ENCODE measurements at places on chromosomes 4 and X.

DNA sequence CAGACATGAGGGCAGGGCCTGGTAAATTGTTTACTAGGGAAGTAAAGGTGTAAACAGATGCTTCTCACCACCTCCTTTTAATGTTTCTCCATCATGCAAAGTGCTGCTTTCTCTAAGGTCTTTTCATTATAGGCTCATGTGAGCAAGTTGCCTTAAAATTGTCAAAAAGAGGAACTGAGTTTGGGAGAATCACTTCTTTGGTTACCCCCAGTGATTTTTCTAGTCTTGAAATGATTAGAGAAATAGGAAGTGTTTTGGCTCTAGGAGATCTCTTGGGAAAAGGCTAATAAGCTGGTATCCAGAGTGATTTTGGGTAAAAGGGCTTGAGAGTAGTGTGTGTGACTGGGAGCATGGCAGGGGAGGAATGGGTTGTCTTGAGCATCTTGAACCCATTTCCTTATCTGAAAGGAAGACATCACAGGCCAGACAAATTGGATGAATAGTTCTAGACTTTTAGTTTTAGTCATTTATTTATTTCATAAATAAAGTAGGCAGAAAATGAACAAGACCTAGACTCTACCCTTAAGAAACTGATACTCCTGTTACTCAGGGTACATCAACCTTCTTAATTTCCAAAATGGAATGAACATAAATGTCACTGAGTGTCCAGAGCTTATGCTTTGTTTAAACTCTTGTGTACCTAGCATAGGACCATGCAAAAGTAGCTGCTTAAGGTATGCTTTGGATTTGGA lies 14.2 kb downstream of the GRPR start:
- no peak for DNase-seq

GRCh38 chr4:113052379-113052951 lies 3.0 kb downstream of the ANK2 start:
- peak; percentile 72 for DNase-seq

- peak; percentile 0 for DNase-seq
These were observed 248.7 kb downstream of the IL1RAPL1 start for GRCh38 chrX:28835991-28836390.

- peak; percentile 66 for DNase-seq
These were observed 587 bp downstream of the CD99 start for GRCh38 chrX:2691543-2692220.

- DNase-seq, result no peak
These were observed 155.8 kb downstream of the ARAP2 start for GRCh38 chr4:36088542-36088941.

DNA sequence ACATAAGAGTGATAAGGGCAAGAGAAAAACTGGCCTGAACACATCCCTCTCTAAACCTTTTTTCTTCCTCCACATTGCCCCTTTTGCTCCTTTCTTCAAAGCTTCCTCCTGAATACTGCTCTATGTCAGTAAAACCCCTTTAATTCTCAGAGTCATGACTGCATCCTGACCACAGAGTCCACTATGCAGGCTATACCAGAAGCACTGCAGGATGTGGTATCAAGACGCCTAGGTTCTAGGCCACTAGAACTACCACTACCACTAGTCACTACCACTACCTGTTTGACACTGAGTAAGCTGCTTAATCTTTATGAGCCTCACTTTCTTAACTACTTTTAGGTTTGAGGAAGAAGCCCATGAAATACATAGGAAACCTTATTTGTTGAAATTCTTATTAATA lies 38.7 kb downstream of the ARHGEF9 start:
- DNase-seq, result no peak

DNA sequence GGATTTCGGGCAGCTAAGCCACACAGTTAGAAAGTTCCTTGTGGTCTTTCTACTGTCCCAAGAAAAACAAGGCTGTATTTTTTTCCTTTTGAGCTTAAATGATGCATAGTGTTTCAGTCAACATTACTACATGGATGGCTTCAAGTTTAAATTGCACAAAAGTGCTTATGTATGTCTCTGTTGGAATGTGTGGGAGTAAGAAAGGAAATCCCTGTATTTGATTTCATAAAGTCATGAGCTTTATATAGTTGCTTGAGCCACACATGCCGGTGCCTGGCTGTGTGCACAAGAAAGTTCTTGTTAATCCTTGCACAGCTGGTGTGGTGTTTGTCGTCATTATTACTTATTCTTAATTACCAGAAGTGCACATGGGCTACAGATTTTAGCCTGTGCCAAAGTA lies 262.2 kb downstream of the ARHGAP10 start:
- DNase-seq, result no peak

GRCh38 chrX:29231800-29232199 lies 644.6 kb downstream of the IL1RAPL1 start:
- DNase-seq, result no peak

DNA sequence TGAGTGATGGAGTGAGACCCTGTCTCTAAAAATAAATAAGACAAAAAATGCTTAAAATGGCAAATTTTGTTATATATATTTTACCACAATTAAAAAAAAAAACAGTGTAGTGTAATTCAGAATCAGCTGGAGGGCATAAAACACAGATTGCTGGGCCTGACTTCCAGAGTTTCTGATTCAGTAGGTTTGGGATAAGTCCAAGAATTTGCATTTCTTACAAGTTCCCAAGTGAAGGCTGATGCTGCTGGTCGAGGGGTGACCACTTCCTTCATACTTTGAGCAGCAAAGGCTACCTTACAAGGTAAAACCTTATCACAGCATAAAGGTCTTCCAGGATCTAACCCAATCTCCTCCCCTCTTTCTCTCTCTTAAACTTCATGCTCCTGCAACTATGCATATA lies 40.7 kb downstream of the KLHL8 start:
- DNase-seq, result no peak

DNA sequence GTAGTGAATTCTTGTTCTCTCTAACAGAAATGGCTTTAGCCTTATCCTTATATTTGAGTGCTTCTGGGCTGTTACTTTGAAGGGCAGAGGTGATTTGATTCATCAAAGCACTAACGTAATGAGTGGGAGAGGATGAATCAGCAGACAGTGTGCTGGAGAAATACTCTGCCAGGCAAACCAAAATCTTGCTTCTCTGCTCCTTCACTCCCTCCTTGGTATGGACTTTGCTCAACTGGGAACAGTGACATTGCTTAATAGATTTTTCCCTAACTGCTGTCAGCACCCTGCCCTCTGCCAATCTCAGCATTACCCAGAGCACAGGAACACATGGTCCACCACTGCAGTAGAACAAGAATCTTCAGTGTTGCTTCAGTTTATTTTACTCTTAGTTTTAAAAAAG lies 56.0 kb downstream of the PDLIM5 start:
- DNase-seq, result peak; percentile 92

DNA sequence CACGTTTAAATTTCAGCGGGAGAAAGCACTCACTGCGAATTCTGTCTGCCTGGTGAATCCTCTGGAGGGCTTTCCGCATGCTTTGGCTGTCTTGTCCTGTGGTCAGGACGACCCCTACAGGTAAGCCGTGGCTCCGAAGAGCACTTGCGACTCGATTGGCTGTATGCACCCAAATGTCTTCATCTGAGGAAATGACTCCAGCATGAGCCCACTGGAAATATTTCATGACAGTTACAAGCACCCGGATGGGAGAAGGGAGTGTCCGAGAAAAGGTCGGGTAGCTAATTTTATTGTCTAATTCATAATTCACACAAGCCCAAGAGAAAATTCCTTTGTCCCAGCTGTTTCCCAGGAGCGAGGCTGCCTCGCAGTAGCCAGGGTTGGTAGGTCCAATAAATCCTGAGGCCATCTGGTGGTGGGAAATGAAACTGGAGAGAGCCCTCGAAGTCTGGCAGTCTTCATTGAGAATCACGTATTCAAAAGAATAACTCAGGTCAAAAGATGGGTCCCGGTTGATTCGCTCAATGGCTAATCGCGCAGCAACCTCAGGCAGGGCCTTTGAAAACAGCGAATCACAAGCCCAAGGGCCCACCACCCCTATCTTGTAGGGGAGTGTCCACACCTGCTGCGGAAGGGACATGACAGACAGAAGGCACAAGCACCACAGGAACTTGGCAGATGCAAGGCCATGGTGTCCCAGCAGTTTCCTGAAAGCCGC lies 6.6 kb downstream of the GUCY2F start:
- DNase-seq, result peak; percentile 46

DNA sequence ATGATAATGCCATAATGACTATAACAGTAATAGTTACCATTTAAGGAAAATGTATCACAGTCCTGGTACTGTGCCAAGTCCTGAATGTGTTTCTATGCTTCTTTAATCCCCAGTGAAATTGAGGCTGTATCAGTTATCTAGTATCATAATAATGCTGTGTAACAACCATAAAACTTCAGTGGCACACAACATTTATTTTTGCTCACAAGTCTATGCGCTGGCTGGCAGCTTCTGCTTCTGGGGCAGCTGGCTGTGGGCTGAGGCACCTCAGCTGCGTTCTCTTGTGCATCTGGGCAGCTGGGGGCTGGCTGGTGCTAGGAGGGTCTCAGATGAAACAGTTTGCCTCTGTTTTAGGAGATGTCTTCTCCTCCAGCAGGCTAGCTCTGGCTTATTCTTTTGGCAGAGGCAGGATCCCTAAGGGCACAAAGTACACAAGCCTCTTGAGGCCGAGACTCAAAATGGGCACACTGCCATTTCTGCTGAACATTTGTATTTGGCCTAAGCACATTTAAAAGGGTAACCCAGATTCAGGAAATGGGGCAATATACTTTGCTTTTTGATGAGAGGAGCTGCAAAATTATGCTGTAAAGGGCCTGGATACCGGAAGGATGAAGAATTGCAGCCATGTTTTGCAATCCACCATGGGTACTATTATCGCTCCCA lies 62.6 kb upstream of the DHX15 start:
- no peak for DNase-seq

GRCh38 chr4:145524552-145524951 lies 42.9 kb downstream of the SMAD1 start:
- DNase-seq, result no peak

GRCh38 chrX:118254611-118255010 lies 91.3 kb upstream of the WDR44 start:
- peak; percentile 26 for DNase-seq

DNA sequence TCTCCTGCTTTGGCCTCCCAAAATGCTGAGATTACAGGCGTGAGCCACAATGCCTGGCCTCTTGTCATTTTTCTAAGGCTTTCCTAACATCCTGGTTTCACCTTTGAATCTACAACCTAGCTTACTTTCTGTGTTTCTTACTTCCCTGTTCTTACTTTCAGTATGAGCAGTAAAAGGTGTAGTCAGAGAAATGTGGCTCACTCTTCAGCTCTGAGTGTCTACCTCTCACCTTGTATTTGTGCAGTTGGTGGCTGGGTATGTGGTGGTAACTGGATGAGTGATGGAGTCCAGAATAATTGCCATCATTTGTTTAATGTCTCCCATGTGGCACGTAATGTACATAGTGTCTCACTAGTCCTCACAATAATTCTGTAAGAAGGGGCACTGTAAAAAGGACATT lies 19.1 kb upstream of the CXCL11 start:
- no peak for DNase-seq

GRCh38 chr4:116724249-116724648 lies 361.1 kb downstream of the TRAM1L1 start:
- no peak for DNase-seq

DNA sequence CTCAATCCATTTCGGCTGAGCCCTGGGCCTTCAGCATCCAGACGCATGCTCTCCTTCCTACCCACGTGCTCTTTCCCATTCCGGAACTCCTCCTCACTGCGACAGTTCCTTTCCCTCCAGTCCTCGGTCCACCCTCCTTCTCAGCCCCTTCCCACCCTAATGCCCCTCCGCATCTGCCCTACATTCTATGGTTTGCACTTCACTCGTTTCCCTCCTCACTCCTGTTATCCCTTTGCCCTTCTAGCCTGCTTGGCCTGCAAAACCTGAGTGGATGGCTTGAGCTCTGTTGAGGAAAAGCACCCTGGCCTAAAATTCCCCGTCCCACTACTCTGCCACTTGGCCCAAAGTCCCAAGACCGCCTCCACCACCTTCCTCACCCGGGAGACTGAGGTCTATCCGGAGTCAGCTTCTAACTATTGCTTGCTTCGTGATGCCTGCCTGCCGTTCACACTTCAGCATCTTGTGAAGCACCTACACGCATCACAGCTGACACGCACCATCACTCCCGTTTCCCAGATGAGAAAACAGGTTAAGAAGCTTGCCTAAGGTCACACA lies 38.6 kb downstream of the MAP7D3 start:
- no peak for DNase-seq

DNA sequence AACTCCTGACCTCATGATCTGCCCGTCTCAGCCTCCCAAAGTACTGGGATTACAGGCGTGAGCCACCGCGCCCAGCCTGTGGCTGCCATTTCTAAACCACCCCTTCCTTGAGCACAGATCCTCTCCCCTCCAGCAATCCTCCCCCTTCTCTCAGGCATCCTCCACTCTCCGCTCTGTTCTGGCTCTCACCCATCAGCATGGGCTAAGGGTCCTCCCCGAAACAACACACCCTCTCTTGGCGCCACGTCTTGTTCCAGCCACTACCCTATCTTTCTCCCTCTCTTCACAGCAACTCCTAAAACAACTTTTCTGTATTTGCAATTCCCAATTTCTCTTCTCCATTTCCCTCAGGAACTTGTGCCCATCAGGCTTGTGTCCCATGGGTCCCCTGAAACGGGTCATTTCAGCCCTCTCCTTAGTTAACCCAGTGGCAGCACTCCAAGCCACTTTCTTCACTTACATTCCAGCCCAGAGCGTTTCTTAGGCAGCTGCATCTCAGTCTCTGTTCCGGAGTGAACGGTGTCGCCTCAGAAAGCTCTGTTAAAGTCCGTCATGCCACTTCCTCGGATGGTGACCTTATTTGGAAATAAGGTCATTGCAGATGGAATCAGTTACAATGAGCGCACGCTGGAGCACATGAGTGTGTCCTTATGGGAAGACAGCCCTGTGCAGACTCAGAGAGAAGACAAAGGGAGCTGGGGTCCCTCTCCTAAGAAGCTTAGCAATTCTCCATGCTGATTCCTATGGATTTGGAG lies 28.3 kb upstream of the CLDN24 start:
- no peak for DNase-seq

- peak; percentile 9 for DNase-seq
These were observed 25.2 kb downstream of the MANBA start for GRCh38 chr4:102735582-102735981.

GRCh38 chr4:3405176-3405575 lies 36.6 kb upstream of the HGFAC start:
- DNase-seq, result no peak

GRCh38 chr4:26288355-26288909 lies 32.4 kb upstream of the RBPJ start:
- peak; percentile 87 for DNase-seq

DNA sequence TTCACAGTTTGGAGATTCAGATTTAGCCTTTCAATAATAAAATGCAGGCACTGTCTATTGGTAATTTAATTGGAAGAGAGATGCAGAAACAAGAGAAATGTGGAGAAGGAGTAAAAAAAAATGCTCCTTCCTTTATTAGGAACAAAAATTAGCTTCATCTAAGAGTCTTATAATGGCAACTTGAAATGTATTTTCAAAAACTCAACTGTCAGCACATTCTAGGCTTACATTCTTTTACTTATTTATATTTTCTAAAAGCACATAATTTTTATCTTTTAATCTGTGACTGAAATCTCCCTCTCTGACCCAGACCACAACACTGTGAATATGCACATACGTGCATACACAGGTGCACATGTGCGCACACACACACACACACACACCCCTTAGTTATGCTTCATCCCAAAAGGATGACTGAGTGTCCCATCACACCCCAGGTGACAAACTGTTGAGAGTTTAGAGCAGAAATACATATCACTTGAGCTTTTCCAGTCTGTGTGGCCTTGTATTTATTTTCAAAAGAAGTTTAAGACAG lies 29.7 kb downstream of the NR3C2 start:
- no peak for DNase-seq

GRCh38 chr4:77629885-77630284 lies 24.3 kb downstream of the CXCL13 start:
- DNase-seq, result no peak
